K562 (cell line): ENCODE measurements at places on chromosomes 5 and 9. TPM values are rescaled to one million over a fixed set of nuclear protein-coding genes. Genes with fewer than 3 reads are reported as not detected.
A peak's percentile ranks its signal among the peaks of the same experiment; 100 is the strongest.

GRCh38 chr5:135832941-135833920 lies 1.2 kb upstream of the SLC25A48 start:
- no peaks in the 10 kb centered on the region for H3K36me3 ChIP-seq
- H3K27me3 ChIP-seq, result peaks cover 49% of the 10 kb centered on the region

DNA sequence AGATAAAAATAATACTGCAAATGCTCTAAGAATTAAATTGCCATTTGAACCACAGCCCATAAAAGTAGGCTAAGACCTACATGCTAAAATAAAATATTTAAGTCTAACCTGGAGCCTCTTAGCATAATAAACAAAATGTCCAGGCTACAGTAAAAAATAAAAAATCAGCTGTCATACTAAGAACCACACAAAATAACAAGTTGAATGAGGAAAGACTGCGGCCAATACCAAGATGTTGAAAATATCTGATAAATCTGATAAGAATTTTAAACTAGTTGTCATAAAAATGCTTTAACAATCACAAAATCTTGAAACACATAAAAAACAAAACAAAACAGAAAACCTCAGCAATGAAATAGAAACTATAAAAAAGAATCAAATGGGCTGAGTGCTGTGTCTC lies 336.9 kb upstream of the MSX2 start:
- H3K4me3 ChIP-seq, result no peak overlapping the region
- DNase-seq, result no peak
- no peaks in the 10 kb centered on the region for H3K36me3 ChIP-seq

SLC6A19 gene
- 1.3 and 1.6 TPM in 2 replicates for total RNA-seq

GRCh38 chr9:133991964-133992779 lies at the start of gene VAV2:
TSS of gene VAV2 (minus strand) at chr9:133992324. CDS start at chr9:133992278, 46 bp downstream.
- no peaks in the 10 kb centered on the region for H3K36me3 ChIP-seq
- peak within 1 kb of the TSS; percentile 68 for H3K4me3 ChIP-seq
- DNase-seq, result peak; percentile 85
- H3K4me1 ChIP-seq, result no peaks in the 10 kb centered on the region; the same call in 2 of the 3 replicates

GRXCR2 gene
- total RNA-seq, result not detected in 2 replicates

DNA sequence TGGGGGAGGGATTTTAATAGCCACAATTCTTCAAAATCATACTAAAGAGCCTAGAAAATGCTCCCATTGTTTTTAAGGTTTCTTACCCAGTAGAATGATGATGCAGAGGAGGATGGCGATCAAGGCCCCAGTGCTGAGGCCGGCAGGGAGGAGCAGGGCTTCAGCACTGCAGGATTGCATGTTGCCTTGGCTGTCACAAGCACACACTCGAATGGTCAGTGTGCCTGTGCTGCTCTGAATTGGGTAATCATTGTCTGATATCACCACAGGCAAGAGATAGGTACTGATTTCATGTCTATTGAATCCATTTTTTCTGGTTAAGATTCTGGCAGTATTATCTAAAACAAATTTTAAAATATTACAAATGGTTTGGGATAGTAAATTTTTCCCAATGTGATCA lies 153.3 kb downstream of the CDH10 start:
- H3K27ac ChIP-seq, result no peak overlapping the region
- H3K36me3 ChIP-seq, result no peaks in the 10 kb centered on the region
- H3K4me1 ChIP-seq, result no peaks in the 10 kb centered on the region
- no peak overlapping the region for H3K4me3 ChIP-seq

MAML1 gene
- 16.1 and 18.4 TPM in 2 replicates for total RNA-seq

- H3K36me3 ChIP-seq, result no peaks in the 10 kb centered on the region
- H3K4me1 ChIP-seq, result no peaks in the 10 kb centered on the region
- H3K27me3 ChIP-seq, result no peaks in the 10 kb centered on the region
- no peak overlapping the region for H3K27ac ChIP-seq
Observed at GRCh38 chr5:53327811-53328334, 152.6 kb upstream of the FST start.

DNA sequence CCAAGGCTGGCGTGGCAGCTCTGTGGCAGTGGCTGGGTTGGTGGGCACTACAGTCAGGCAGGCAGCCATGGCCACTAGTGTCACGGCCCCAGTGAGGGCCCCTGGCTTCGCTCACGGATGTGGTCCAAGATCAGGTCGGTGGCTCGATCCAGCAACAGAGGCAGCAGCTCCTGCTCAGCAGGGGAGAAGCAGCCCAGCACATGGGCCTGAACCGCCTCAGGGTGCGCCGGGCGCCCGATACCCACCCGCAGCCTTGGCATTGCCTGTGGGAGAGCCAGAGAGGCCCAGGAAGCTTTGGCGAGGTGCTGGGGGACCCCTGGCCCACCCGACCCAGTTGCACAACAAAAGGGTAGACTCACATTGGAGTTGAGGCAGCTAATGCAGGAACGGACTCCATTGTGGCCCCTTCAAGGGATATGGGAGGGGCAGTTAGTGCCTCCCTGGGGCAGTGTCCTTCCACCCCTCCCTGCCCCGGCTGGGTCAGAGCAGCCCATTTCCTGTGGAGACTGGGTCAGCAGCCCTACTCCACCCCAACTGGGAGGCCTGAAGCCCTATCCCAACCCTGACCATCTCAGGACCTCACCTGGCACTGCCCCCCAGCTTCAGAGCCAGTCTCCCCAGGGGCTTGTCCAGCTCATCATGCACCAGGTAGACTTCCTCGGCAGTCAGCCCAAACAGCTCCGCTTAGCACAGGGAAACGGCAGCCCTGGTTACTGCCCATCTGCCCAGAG lies 1.3 kb downstream of the PTRH1 start:
- no peak overlapping the region for H3K27ac ChIP-seq
- H3K4me1 ChIP-seq, result peaks cover 53% of the 10 kb centered on the region
- DNase-seq, result no peak
- no peaks in the 10 kb centered on the region for H3K27me3 ChIP-seq

- H3K4me3 ChIP-seq, result no peak overlapping the region
- no peak overlapping the region for H3K27ac ChIP-seq
- no peak for DNase-seq
- H3K27me3 ChIP-seq, result no peaks in the 10 kb centered on the region
- peaks cover 34% of the 10 kb centered on the region for H3K4me1 ChIP-seq
Observed at GRCh38 chr5:180785794-180786221, 16.8 kb downstream of the MGAT1 start.

- no peaks in the 10 kb centered on the region for H3K27me3 ChIP-seq
- no peaks in the 10 kb centered on the region for H3K4me1 ChIP-seq
- DNase-seq, result no peak
- H3K36me3 ChIP-seq, result no peaks in the 10 kb centered on the region
Observed at GRCh38 chr9:14677396-14677795, 15.8 kb downstream of the ZDHHC21 start.

DNA sequence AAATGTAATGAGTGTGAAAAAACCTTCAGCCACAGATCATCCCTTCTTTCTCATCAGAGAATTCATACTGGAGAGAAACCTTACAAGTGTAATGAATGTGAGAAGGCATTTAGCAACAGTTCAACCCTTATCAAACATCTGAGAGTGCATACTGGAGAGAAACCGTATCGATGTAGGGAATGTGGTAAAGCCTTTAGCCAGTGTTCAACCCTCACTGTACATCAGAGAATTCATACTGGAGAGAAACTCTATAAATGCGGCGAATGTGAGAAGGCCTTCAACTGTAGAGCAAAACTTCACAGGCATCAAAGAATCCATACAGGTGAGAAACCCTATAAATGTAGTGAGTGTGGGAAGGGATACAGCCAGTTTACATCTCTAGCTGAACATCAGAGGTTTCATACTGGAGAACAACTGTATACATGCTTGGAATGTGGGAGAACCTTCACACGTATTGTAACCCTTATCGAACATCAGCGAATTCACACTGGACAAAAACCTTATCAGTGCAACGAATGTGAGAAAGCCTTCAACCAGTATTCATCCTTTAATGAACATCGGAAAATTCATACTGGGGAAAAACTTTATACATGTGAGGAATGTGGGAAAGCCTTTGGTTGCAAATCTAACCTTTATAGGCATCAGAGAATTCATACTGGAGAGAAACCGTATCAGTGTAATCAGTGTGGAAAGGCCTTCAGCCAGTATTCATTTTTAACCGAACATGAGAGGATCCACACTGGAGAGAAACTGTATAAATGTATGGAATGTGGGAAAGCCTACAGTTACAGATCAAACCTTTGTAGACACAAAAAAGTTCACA lies 19.2 kb downstream of the ZNF354C start:
- H3K4me1 ChIP-seq, result no peaks in the 10 kb centered on the region
- H3K27ac ChIP-seq, result no peak overlapping the region
- H3K4me3 ChIP-seq, result no peak overlapping the region
- no peaks in the 10 kb centered on the region for H3K36me3 ChIP-seq
- no peak for DNase-seq
